Panc1 (cell line): ENCODE measurements at places on chromosomes 6 and 20.

DNA sequence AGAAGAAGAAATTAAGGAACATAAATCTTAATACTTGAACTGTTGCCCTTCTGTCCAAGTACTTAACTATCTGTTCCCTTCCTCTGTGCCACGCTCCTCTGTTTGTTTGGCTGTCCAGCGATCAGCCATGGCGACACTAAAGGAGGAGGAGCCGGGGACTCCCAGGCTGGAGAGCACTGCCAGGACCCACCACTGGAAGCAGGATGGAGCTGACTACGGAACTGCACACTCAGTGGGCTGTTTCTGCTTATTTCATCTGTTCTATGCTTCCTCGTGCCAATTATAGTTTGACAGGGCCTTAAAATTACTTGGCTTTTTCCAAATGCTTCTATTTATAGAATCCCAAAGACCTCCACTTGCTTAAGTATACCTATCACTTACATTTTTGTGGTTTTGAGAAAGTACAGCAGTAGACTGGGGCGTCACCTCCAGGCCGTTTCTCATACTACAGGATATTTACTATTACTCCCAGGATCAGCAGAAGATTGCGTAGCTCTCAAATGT is 17.1 kb downstream of the IRF4 start:
- DNase-seq, result no peak

GRCh38 chr20:50442512-50442911 is 67.7 kb upstream of the PTPN1 start:
- DNase-seq, result no peak

DNA sequence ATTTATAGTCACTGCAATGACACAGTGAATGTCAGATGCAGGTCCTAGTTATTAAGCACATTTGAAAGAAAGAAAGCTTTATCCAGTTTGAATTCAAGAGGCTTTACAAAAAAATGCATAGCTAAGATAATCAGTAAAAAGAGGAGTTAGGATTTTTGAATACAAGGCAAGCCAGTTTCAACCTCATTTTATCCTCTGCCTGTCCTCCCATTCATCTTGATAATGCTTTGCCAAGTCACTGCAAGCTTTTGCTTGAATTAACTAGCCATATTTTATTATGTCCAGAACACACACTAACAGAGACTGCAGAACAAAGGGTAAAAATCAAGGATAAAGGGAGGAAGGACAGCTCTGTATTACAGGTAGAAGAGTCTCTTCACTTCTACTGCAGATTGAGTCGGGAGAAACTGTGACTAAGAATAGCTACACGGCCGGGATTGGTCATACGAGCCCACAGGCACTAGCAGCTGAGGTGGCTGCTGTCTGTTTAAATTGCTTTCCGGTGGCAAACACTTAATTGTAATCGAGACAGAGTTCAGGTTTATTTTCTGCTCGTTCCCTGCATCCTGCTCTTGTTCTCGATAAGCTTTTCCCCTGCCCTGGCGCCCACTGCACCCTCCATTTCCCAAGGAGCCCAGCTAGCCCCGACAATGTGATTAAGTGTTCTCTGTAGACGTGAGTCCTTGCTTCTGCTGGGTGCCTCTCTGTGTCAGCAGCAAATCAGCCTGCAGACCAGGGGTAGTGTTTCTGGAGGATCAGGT is 30.5 kb upstream of the AKAP12 start:
- no peak for DNase-seq

DNA sequence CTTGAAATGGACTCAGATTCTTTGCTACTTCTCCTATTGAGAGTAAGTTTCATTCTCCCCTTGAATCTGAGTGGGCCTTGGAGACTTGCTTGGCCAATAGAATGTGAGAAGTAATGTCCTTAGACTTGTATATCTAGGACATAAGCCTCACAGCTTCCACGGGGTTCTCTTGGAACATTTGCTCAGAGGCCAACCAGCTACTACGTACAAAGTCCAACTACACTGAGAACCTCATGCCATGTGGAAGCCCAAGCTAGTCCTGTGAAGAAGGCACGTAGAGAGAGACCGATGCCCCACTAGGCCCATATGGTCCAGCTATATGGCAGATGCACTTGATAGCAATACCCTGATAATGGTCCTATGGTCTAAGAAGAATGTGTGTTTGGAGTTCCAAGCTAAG is 22.9 kb downstream of the TMEM14A start:
- DNase-seq, result no peak

DNA sequence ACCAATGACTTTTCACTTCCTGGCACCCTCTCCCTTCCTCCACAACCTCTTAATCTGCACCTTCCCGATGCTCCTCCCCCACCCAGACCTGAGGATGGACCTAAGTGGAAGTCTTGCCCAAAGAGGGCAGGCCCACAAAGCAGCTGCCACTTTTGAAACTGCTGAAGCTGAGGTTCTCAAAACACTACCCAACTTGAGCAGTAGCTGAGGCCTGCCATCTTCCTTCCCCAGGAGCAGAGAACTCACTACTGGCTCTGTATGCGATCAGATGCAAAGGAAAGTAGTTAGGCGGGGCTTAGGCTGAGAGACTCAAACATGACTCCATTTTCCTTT is 1.5 kb downstream of the HM13 start:
- DNase-seq, result no peak

DNA sequence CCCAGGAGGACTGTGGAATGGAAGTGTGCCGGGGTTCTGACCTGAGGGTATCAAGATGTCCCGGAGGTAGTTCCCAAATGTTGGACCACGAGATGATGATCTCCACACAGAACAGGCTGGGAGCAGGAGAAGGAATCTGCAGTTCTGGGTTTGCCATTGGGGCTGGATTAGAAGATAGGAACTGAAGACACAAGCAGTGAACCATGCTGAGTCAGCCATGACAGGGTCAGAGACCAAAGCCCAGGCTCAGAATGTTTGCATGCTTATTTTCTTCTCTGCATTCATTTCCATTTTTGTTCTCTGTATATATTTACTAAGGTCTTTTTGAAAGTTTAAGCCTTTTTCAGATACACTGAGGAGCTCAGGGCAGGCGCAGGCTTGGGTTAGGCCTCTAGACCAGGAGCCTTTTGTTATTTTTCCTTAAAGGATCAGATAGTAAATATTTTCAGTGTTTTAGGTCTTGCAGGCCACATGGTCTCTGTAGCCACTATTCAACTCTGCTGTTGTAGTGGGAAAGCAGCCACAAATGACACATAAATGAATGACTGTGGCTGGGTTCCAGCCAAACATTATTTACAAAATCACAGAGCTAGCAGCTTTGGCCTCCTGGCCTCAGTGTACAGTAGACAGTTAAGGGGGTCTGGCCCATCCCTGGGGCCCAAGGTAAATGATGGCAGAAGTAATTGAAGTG is 28.5 kb downstream of the SLC35D3 start:
- no peak for DNase-seq

DNA sequence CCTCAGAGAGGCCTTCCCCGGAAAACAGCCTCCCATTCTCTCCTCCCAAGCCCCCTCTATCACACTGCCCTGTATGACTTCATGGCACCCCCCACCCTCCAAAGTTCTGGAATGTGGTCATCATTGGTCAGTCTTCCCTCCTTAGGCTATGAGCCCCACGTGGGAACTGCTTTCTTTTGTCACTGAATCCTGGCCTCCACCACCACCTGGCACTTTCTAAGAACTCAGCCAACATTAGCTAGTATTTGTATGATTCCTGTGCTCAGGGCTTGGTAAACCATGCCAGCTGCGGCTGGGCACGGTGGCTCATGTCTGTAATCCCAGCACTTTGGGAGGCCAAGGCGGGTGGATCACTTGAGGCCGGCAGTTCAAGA is 8.4 kb upstream of the E2F1 start:
- DNase-seq, result no peak

DNA sequence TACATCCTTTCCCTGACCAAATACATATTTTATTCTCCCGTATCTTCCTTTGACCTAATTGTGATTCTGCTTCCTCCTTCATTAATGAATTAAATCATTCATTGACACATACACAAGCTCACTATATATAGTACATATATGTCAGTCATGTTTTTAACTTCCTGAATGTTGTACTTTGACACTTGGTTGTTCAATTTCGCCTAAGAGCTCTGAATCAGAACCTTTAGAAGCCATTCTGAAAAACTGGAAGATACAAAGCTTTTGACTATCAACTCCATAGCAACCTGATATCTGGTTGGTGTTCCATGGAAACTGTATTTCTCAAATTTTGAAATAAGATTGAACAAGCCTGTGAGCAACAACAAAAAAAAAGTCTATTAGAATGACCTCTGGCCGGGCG is 27.3 kb upstream of the HFE start:
- no peak for DNase-seq
